ENCODE measurements at places on chromosomes 4 and X. TPM values are rescaled to one million over a fixed set of nuclear protein-coding genes. Genes with fewer than 3 reads are reported as not detected.

DNA sequence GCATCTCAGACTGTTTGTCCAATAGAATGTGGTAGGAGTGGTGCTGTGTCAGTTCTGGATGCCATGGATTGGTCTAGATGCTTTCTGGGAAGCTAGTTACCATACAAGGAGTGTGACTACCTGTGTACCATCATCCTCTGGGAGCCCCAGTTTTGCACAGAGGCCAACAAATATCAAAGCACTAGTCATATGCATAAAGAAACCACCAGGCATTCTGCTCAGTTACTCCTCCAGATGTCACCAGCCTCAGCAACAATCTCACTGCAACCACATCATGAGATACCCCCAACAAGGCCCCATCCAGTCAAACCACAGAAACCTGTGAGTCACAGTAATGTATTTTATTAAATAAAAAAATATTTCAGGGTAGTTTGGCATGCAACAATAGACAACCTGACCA lies 435.8 kb upstream of the CPEB2 start:
- no peaks in the 10 kb centered on the region for H3K4me1 ChIP-seq
- H3K4me3 ChIP-seq: no peak overlapping the region
- DNase-seq: no peak
- H3K27ac ChIP-seq: no peak overlapping the region
- peaks cover 3% of the 10 kb centered on the region for H3K36me3 ChIP-seq

DNA sequence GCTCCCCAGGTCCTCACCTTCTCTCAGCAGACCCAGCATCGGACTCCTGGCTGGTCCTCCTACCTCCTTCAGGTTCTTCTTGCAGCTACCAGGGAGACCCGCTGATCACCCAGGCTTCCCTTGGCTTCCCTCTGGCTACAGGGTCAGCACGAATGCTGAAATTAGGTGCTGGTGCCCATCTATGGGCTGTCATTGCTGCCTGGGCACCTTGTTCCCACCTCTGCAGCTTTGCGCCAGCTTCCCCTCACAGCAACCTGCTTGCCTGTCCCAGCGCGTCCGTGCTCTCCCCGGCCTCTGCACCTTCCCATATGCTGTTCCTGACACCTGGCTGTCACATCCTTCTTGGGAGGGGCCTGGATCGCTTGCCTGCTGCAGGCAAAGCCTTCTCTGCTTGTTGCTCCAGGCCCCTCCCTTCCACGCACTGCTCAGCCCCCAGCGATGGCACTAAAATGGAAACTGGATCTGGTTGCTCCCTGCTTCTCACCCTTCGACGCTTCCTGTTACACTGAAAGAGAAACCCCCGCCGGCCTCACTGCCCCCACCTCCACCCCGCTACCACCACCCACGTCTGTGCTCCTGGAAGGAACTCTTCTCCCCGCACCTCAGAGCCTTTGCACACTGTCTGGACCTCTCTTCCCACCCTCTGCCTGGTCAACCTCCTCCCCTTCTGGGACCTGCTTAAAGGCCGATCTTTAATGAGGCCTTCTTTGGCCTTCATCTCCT lies 22.2 kb downstream of the C4orf50 start:
- no peak overlapping the region for H3K27ac ChIP-seq
- DNase-seq: no peak
- peaks cover 45% of the 10 kb centered on the region for H3K27me3 ChIP-seq
- peaks cover 3% of the 10 kb centered on the region for H3K4me1 ChIP-seq

- no peak for DNase-seq
- H3K27me3 ChIP-seq: no peaks in the 10 kb centered on the region
- no peak overlapping the region for H3K27ac ChIP-seq
- H3K36me3 ChIP-seq: no peaks in the 10 kb centered on the region
- H3K4me1 ChIP-seq: peaks cover 10% of the 10 kb centered on the region
Observed at GRCh38 chr4:156374069-156374468, 420.4 kb upstream of the CTSO start.

DNA sequence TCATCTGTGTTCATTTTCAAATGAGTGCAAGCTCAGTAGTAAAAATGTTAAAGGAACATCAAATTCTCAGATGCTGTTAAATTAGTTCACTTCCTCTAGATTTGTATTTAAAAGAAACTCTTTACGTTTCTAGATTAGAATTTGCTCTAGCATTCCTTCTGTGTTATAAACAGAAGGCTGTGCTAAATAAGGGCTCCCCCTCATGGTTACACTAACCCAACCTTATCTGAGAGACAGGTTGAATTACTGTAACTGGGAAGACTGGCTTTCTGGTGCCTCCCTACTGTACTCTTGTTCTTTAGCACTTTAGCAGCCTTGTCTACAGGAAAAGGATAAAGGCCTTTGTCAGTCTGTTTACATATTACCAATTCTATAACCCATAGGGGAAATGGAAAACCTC lies 56.8 kb downstream of the RXFP1 start:
- no peaks in the 10 kb centered on the region for H3K27me3 ChIP-seq
- H3K36me3 ChIP-seq: no peaks in the 10 kb centered on the region
- H3K27ac ChIP-seq: no peak overlapping the region
- DNase-seq: no peak
- H3K4me1 ChIP-seq: no peaks in the 10 kb centered on the region

GRCh38 chr4:179750374-179750773 lies 2308.1 kb upstream of the AGA start:
- no peaks in the 10 kb centered on the region for H3K4me1 ChIP-seq
- H3K36me3 ChIP-seq: no peaks in the 10 kb centered on the region
- no peak overlapping the region for H3K27ac ChIP-seq
- H3K4me3 ChIP-seq: no peak overlapping the region
- DNase-seq: no peak
- H3K27me3 ChIP-seq: no peaks in the 10 kb centered on the region

DNA sequence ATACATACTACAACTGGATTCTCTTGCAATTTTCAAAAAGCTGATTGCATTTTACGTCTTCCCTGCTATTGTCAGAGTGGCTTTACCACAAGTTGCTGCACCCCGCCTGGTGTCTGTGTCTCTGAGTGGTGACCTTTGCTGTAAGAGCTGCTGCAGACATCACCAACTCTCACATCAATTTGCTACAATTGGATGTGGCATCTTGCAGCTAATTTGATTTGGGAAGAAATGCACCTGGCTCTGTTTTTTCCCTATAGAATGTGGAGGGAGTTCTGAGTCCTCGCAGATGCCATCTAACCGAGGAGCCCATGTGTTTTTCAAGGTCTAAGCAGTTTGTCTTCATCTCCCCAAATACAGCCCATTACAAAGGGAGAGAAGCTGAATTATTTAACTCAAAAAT lies 73.8 kb upstream of the PHOX2B start:
- H3K4me1 ChIP-seq: peaks cover 17% of the 10 kb centered on the region
- H3K36me3 ChIP-seq: no peaks in the 10 kb centered on the region
- DNase-seq: no peak
- H3K27ac ChIP-seq: no peak overlapping the region

- H3K27ac ChIP-seq: no peak overlapping the region
- no peak overlapping the region for H3K4me3 ChIP-seq
- peaks cover 17% of the 10 kb centered on the region for H3K4me1 ChIP-seq
- no peaks in the 10 kb centered on the region for H3K27me3 ChIP-seq
- no peak for DNase-seq
Observed at GRCh38 chr4:15021946-15022345, 19.7 kb downstream of the CPEB2 start.

DNA sequence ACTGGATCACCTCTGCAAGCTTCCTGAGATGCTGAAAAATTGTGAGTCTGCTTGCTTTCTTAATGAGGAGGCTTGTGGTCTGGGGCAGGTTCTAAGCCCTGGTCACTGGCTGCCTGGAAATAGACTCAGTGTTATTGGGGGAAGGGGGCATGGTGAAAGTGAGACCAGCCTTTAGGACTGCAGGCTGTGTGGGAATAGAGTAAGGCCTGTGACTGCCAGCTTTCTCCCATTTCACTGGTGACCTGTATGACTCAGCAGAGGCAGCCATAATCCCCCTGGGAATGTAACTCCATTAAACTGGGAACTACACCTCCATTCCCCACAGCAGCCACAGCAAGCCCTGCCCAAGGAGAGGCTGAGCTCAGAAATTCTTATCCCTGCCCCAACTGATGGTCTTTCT lies 55.9 kb upstream of the IL15 start:
- no peaks in the 10 kb centered on the region for H3K27me3 ChIP-seq
- H3K4me3 ChIP-seq: no peak overlapping the region
- DNase-seq: no peak
- no peak overlapping the region for H3K27ac ChIP-seq
- no peaks in the 10 kb centered on the region for H3K4me1 ChIP-seq
- H3K36me3 ChIP-seq: peaks cover 2% of the 10 kb centered on the region

DNA sequence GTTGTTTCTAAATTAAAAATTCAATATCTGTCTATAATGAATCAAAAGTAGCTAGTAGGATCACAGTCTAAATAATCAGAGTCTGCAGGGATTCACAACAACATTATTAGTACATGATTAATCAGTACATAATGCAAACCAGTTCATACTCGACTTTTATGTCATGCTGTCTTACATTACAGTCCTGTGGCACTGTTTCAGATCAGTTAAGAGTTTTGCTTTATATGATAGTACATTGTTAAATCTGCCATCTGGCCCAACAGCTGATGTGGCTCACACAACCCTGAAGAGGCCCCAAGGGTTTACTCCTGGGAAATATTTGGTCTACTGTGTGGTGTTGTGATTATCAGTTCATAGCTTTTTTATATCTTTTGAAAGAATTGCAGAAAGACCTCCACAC lies 247.1 kb upstream of the ETNPPL start:
- no peak overlapping the region for H3K27ac ChIP-seq
- H3K4me1 ChIP-seq: peaks cover 28% of the 10 kb centered on the region
- no peak for DNase-seq
- no peaks in the 10 kb centered on the region for H3K27me3 ChIP-seq
- peaks cover 5% of the 10 kb centered on the region for H3K36me3 ChIP-seq

DNA sequence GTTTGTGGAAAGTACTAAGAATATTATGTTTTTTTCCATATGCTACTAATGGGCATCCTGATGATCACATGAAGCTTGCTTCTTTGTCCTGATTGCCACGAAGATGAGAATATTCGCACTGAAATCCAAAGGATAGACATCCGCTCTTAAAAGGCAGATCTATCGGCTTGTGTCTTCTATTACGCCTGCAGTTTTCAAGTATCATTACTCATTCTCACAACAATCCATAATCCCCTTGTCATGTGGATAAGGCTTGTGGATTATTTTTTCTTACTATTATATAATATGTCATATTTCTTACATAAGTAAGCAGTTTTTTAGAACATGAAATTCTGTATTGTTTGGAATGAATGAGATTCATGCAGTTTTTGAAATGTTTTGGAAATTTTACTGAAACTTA lies 62.8 kb downstream of the KCNIP4 start:
- H3K27ac ChIP-seq: no peak overlapping the region
- no peak overlapping the region for H3K4me3 ChIP-seq
- no peaks in the 10 kb centered on the region for H3K36me3 ChIP-seq
- peaks cover 6% of the 10 kb centered on the region for H3K4me1 ChIP-seq

DNA sequence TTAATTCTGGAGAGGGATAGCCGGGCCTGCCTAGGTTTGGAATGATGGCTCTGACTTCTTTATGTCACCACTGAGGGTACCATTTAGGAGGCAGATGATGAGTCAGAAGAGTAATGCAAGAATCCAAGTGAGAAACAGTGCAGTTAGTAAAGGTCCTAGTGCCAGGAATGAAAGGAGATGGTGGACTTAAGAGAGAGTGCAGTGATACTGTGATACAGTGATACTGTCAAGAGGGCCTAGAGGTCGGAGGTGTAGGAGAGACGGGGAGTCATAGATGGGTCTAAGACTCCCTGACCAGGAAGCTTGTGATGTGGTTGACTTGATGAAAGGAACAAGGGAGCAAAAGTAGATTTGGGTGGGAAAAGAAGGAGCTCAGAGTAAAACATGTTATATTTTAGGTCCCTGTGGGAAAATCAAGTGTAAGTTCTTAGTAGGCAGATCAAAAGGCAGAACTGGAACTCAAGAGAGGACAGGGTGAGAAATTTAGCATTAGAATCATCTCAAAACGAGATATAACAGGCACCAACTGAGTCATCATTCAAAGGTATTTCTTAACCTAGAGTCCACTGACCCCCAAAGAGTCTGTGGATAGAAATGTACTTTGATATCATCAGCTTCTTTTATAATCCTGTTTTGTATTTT lies 85.0 kb downstream of the NFKB1 start:
- H3K27me3 ChIP-seq: no peaks in the 10 kb centered on the region
- no peaks in the 10 kb centered on the region for H3K4me1 ChIP-seq
- H3K4me3 ChIP-seq: no peak overlapping the region
- no peak for DNase-seq
- H3K36me3 ChIP-seq: peaks cover 26% of the 10 kb centered on the region

GRCh38 chr4:185165605-185166063 lies 22.6 kb downstream of the SLC25A4 start:
- no peak overlapping the region for H3K27ac ChIP-seq
- DNase-seq: no peak
- H3K36me3 ChIP-seq: peaks cover 18% of the 10 kb centered on the region
- no peak overlapping the region for H3K4me3 ChIP-seq
- peaks cover 7% of the 10 kb centered on the region for H3K4me1 ChIP-seq

DNA sequence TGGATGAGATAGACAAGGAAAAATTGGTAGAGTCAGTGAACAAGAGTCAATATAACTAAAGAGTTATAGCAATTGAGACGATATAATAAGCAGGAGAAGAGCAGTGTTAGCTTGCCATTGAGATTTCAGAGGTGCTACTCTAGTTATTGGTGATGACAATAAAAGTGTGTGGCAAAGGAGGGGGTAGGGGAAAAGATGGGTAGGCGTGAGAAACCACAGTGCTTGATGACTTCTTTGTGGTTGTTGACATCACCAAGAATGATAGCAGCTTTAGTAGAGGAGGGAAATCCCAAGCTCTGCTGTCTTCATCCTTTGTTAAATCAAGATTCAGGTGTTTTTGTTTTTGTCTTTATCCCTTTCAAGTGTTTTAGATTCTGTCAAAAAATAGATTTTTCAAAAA lies 179.9 kb upstream of the PPP3CA start:
- H3K4me1 ChIP-seq: no peaks in the 10 kb centered on the region
- H3K4me3 ChIP-seq: no peak overlapping the region
- no peaks in the 10 kb centered on the region for H3K27me3 ChIP-seq
- no peak overlapping the region for H3K27ac ChIP-seq
- H3K36me3 ChIP-seq: no peaks in the 10 kb centered on the region

DNA sequence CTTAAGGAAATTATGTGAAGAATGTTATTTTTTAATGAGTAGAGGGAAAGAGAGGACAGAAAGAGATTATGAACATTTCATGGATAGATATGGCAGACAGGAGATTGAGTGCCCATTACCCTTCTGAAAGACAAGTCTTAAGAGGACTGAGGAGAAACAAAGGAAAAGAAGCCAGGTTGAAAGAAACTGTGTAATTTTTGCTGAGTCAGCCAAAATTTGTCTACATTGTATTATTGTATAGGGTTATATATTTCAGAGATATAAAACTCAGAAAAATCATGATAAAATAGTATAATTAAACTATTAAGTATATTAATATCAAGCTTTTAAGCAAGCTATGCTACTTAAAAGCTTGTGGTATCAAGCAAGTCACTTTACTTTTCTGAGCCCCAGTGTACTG lies 4.9 kb downstream of the TMPRSS11B start:
- H3K4me3 ChIP-seq: no peak overlapping the region
- no peaks in the 10 kb centered on the region for H3K4me1 ChIP-seq
- DNase-seq: no peak
- H3K27ac ChIP-seq: no peak overlapping the region
- no peaks in the 10 kb centered on the region for H3K36me3 ChIP-seq

GRCh38 chrX:53715346-53715924 lies 28.9 kb upstream of the HUWE1 start:
- no peaks in the 10 kb centered on the region for H3K27me3 ChIP-seq
- H3K4me1 ChIP-seq: no peaks in the 10 kb centered on the region
- H3K27ac ChIP-seq: no peak overlapping the region
- no peak for DNase-seq
- no peak overlapping the region for H3K4me3 ChIP-seq
- H3K36me3 ChIP-seq: no peaks in the 10 kb centered on the region

The DMRTC1 gene
- 0.56 TPM for total RNA-seq

The TFE3 gene
- total RNA-seq: 26.2 TPM

The AFF2 gene
- total RNA-seq: 15.4 TPM

The FRMPD4 gene
- total RNA-seq: 0.07 TPM

The RBMXL3 gene
- total RNA-seq: not detected

The TBC1D9 gene
- 15.9 TPM for total RNA-seq

The IL13RA1 gene
- 10.2 TPM for total RNA-seq

The DIPK2B gene
- total RNA-seq: not detected

The ARX gene
- 0.16 TPM for total RNA-seq

The SSR4 gene
- 183 TPM for total RNA-seq
